Hematopoietic multipotent progenitor cell treated with erythropoietin and hydrocortisone succinate and interleukin-3 and kit ligand, for 15 days (in vitro differentiated cells): ENCODE measurements at places on chromosomes 3 and 15.
A peak's percentile ranks its signal among the peaks of the same experiment; 100 is the strongest.

- no peak for DNase-seq
Measured at GRCh38 chr3:123126031-123126430, 59.2 kb downstream of the PDIA5 start.

DNA sequence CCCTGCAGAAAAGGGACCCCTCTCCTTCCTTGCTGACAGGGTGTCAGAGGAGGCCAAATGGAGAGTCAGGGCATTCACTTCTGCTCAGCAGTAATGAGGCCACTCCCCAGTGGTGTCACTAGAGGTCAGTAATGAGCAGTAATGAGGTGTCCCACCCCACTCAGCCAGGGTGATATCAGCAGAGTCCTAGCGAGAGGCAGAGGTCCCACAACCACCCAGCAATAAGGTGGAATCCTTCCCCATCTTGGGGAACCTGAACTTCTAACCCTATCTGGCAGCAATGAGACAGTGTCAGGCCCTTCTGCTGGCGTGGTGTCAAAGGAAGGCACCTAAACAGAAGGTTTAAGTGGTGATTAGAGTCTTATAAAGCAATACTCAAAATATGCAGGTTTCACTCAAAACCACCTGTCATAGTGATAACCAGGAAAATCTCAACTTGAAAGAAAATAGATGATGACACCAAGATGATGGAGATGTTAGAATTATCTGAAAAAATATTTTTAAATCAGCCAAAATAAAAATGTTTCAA lies 12.9 kb downstream of the OCA2 start:
- peak; percentile 60 for DNase-seq

GRCh38 chr3:154799800-154800199 lies 280.3 kb upstream of the MME start:
- DNase-seq, result no peak

- no peak for DNase-seq
Measured at GRCh38 chr3:88807491-88808105, 299.8 kb upstream of the EPHA3 start.

GRCh38 chr15:98725874-98726273 lies 77.5 kb downstream of the IGF1R start:
- no peak for DNase-seq

DNA sequence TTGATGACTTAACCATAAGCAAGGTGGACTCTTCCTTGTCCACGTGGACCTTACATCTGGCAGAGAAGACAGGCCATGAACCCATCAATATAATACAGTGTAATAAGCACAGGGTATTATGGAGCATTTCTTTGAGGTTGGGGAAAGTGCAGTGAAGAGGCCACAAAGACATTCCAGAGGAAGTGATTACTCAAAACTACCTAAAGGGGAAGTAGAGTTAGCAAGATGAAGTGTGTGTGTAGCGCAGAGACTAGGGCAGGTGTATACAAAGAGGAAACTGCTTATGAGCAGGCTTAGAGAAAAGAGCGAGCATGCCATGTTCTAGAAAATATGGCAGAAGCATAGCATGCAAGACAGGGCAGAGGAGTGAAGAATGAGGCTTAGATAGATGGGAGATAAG lies 17.9 kb downstream of the CP start:
- no peak for DNase-seq
